ENCODE measurements at places on chromosomes 7 and 10.

DNA sequence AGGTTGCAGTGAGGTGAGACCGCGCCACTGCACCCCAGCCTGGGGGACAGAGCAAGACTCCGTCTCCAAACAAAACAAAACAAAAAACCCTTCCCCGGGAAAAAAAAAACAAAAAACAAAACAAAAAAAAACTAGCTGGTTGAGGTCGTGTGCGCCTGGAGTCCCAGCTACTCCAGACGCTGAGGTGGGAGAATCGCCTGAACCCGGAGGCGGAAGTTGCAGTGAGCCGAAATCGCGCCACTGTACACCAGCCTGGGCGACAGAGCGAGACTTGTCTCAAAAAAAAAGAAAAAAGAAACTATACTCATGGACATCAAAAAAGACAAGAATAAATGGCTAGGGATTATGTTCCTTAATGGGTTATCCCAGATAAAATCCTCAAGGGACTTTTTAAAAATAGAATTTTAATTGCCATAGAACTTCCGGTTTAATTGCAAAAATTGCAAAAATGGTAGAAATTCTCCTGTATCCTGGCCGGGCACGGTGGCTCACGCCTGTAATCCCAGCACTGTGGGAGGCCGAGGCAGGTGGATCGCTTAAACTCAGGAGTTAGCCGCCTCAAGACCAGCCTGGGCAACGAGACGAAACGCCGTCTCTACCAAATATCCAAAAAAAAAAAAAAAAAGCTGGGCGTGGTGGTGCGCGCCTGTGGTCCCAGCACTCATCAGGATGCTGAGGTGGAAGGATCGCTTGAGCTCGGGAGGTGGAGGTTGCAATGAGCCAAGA, 37.8 kb downstream of the KLHDC10 start:
- no peak for DNase-seq

DNA sequence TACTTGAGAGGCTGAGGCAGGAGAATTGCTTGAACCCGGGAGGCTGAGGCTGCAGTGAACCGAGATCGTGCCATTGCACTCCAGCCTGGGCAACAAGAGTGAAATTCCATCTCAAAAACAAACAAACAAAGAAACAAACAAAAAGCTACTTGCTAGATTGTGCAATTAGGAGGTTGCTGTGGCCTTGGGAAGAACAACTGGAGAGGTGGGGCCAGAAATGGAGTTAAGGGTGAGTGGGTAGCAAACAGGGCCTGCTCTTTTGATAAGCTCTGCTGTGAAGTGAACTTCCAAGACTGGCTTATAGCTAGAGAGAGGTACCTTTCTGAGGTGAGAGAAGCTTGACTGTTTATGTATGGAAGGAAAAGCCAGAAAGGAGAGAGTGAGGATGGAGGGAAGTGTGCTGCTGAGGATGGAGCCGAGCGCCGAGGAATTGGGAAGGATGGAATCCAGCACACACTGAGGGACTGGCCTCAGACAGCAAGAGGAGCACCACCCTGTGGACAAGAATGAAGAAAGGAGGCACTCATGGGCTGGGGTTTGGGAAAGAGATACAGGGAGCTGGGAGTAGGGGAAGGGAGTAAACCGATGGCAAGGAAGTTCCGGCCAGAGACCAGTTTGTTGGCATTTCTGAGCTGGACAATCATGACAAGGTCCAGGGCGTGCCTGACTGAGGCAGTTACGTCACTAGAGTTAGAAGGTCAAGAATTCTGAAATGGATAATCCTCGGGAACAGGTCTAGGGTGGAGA, 7.0 kb upstream of the RPEL1 start:
- no peak for DNase-seq

DNA sequence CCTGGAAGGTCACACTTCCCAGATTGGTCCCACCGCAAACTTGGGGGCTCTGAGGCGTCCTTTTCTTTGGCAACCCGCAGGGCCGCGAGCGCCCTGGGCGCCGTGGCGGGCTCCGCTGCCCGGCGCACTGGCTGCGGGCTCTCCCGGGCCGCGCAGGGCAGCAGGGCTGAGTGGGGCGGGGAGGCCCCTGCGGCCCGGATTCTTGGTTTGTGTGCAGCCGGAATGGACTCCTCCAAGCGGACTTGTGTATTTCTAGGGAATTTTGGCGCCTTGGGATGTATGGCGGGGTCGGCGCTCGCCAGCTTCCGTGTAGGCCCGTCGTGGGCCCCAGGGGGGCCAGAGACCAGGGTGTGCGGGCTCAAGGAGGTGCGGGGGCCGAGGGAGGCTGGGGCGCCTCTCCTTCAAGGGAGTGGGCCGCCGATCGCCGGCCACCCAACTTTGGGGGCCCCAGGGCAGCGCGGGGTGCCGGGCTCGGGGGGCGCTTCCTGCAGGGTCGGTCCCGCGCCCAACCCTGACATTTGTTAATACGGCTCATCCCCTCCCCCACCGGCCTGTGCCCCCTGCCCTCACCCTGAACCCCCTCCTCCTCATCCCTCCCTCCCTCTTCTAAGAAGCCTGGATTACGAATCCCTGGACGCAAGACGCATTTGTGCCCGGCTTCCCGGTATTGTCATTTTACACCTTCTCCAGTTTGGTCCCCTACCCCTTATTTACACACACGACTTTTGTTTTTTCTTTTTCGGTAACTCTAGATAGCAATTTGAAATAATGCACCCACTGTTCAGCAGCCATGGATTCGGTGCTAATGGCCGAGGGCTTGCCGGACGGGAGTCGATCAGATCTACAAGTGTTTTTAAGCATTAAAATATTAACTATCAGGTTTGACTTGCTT, 2.5 kb downstream of the TCF7L2 start:
- no peak for DNase-seq

DNA sequence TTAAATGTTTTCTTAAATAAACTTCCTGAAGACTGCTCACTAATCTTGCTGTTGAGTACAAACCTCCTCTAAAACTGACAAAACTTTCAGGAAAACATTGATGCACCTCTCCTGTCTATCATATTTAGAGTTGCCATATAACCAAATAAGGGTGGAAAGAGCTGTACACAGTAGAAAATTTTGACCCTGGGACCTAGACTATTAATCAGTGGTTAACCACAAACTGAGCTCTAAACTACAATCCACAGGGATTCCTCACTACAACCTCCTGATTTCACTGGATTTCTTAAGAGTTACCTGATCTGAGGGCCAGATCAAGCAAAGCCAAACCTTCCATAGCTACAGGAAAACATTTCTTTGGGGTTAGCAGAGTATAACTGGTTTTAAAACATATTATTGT, 39.9 kb upstream of the WNT16 start:
- no peak for DNase-seq
